ENCODE measurements at places on chromosomes 3 and 15. TPM values are rescaled to one million over a fixed set of nuclear protein-coding genes. Genes with fewer than 3 reads are reported as not detected.

GRCh38 chr15:76533060-76533820 lies 196.7 kb downstream of the ISL2 start:
- H3K36me3 ChIP-seq, result no peaks in the 10 kb centered on the region
- no peak overlapping the region for H3K4me3 ChIP-seq
- no peaks in the 10 kb centered on the region for H3K27me3 ChIP-seq
- peak overlapping the region; percentile 39 for H3K27ac ChIP-seq
- peak; percentile 38 for DNase-seq
- H3K4me1 ChIP-seq, result no peaks in the 10 kb centered on the region

- no peaks in the 10 kb centered on the region for H3K27me3 ChIP-seq
- no peak overlapping the region for H3K4me3 ChIP-seq
- peak overlapping the region; percentile 76 for H3K27ac ChIP-seq
- no peaks in the 10 kb centered on the region for H3K36me3 ChIP-seq
- DNase-seq, result no peak
- H3K4me1 ChIP-seq, result peaks cover 12% of the 10 kb centered on the region
These were observed 30.7 kb upstream of the USP3 start for GRCh38 chr15:63473749-63473998.

DNA sequence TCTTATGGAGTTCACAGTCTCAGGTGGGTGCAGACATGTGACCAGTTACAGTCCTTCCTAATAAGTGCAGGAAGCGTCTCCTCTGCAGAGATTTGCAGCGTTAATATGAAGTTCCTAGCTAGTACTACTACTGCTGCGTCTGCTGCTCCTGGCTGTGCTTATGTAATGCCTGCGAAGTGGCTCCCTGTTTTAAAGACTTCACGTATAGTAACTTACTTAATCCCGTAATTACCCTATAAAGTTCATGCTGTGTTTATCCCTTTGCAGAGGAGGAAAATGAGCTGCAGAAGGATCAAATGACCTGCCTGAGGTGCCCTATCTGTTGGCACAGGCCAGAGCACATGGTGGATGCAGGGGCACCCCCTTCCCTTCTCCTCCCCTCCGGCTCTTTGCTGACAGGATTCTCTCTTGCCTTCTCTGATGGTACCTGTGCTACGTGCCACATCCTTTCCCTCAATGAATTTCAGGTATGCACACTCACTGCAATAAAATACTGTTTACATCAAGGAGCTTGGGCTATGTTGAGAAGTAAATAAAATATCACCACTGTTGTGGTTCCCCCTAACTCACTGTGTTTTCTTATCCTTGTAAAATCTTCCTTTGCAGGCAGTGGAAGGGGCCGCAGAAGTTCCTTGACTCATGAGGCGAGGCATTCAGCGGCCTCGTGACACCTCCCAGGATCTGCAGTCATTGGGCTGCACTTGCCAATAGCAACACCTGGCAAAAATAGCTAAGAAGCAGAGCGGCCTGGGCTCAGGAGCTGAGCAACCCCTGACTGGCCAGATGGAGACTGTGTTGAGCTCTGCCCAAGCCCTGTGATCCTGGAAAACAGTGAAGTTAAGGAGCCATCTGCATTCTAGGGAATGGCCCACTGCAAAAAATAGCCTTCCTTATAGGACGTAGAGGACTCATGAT lies 188.9 kb upstream of the ATP10A start:
- H3K27me3 ChIP-seq, result no peaks in the 10 kb centered on the region
- H3K4me1 ChIP-seq, result no peaks in the 10 kb centered on the region
- H3K27ac ChIP-seq, result no peak overlapping the region
- DNase-seq, result peak; percentile 22

- no peaks in the 10 kb centered on the region for H3K27me3 ChIP-seq
- DNase-seq, result no peak
- no peaks in the 10 kb centered on the region for H3K36me3 ChIP-seq
- no peak overlapping the region for H3K27ac ChIP-seq
These were observed 385.7 kb downstream of the LSAMP start for GRCh38 chr3:116059421-116060096.

DNA sequence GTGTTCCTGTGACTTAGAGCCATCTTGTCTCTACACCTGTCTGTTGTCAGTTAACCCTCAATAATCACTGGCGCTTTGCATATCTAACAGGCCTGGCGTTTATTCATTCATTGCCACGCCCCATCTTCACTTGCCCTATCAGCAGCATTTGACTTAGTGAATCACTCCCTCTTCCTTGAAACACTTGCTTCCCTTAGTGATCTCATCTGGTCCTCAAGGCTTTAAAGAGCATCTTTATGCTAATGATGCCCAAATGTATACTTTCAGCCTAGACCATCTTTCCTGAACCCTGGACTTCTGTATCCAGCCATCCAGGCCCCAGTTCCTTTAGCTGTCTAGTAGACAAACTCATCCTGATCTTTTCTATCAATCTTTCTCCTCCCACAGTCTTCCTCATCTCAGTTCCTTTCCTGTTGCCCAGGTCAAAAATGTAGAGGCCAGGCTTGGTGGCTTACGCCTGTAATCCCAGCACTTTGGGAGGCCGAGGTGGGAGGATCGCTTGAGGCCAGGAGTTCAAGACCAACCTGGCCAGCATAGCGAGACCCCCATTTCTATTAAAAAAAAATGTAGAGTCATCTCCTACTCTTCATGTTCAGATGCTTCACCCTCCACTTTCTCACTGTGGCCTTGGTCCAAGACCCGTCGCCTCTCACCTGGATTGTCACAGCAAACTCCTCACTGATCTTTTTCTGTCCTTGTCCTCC lies 1.4 kb upstream of the IGDCC4 start:
- H3K36me3 ChIP-seq, result no peaks in the 10 kb centered on the region
- no peak for DNase-seq
- H3K4me3 ChIP-seq, result no peak overlapping the region
- no peak overlapping the region for H3K27ac ChIP-seq

CADM2 gene
- total RNA-seq, result 2.8 TPM

TRH gene
- total RNA-seq, result not detected

DNA sequence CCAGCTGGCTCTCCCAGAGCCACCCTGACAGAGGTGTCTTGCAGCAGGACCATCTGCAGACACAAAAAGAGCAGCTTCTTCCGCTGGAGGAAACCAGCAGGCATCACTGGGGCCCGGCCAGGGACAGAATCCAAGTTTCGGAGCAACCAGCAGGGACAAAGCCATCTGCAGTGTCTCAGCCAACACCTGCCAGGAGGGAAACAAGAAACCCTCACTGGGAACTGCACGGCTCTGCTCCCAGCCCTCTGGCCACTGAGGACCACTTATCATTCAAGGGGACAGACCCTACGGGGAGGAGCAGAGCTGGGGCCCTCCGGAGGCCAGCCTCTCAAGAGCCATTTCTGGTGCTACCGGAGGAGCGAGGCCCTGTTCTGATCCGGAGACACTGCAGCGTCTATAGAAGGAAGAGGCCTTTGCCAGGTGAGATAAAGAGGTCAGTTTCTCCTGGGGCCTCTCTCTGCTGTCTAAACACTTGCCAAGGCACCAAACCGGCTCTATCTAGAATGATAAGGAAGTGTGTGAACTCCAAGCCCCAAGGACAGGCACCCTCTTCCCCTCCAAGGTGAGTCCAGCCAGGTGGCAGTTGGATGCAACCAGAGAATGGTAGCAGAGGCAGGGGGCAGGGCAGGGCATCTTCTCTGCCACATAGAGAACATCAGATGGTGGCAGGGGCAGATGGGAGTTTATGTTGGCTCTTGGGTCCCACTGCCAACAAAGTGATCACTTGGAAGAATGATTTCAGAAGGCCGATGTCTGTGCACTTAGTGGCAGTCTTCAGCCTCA lies 89.0 kb downstream of the CHSY1 start:
- no peak overlapping the region for H3K4me3 ChIP-seq
- no peak overlapping the region for H3K27ac ChIP-seq
- no peaks in the 10 kb centered on the region for H3K27me3 ChIP-seq
- no peak for DNase-seq
- no peaks in the 10 kb centered on the region for H3K36me3 ChIP-seq

GOLGA8K gene
- total RNA-seq, result 0.24 TPM

GRCh38 chr3:121834157-121834670 lies 646 bp downstream of the IQCB1 start:
- H3K36me3 ChIP-seq, result no peaks in the 10 kb centered on the region
- peaks cover 6% of the 10 kb centered on the region for H3K4me1 ChIP-seq
- H3K4me3 ChIP-seq, result peak overlapping the region; percentile 66
- H3K27me3 ChIP-seq, result no peaks in the 10 kb centered on the region
- H3K27ac ChIP-seq, result peak overlapping the region; percentile 78

DNA sequence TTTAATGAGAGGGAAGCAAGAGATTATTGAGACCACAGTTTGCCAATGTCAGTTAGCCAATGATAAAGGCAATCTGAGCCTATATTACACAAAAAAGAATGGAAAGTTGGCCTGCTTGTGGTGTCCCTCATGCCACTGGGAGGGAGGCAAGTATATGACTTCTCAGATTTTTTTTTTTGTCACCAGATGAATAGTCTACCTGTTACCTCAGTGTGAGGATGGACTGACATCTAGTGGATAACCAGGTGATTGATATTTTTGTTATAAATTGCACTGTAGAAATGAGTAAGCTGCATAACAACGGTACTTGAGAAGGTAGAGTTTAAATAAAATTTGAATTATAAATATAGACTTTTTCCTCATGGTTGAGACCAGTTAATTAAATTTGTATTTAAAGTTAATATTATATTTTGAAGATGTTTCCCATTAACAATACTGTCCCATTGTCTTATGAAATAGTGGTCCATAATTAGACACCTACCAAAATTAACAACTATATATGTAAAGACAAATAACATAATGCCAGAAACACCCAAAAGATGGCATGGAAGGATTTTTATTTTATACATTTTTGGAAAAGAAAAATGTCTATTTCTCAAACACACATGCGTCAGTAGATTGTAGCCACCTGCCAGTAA lies 237.8 kb upstream of the GADL1 start:
- no peak overlapping the region for H3K27ac ChIP-seq
- H3K36me3 ChIP-seq, result no peaks in the 10 kb centered on the region
- no peak for DNase-seq
- H3K4me3 ChIP-seq, result no peak overlapping the region
- H3K4me1 ChIP-seq, result no peaks in the 10 kb centered on the region
- H3K27me3 ChIP-seq, result no peaks in the 10 kb centered on the region

DNA sequence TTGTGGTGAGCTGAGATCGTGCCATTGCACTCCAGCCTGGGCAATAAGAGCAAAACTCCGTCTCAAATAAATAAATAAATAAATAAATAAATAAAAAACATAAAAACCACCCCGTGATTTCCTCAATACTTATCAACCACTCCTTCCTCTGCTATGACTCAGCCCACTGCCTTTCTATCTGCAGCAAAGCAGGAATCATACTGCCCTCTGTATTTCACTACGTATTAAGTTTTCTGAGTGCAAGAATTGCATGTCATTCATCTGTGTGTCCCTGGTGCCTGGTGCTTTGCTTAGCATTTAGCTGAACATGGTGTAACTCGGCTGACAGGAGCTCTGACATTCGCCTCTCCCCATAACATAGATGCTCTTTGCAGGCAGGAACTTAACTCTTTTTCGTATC lies 7.1 kb downstream of the LSG1 start:
- H3K36me3 ChIP-seq, result peaks cover 10% of the 10 kb centered on the region
- H3K4me1 ChIP-seq, result no peaks in the 10 kb centered on the region
- H3K4me3 ChIP-seq, result no peak overlapping the region
- H3K27ac ChIP-seq, result no peak overlapping the region
- no peaks in the 10 kb centered on the region for H3K27me3 ChIP-seq

PFKFB4 gene
- total RNA-seq, result 8.1 TPM

DNA sequence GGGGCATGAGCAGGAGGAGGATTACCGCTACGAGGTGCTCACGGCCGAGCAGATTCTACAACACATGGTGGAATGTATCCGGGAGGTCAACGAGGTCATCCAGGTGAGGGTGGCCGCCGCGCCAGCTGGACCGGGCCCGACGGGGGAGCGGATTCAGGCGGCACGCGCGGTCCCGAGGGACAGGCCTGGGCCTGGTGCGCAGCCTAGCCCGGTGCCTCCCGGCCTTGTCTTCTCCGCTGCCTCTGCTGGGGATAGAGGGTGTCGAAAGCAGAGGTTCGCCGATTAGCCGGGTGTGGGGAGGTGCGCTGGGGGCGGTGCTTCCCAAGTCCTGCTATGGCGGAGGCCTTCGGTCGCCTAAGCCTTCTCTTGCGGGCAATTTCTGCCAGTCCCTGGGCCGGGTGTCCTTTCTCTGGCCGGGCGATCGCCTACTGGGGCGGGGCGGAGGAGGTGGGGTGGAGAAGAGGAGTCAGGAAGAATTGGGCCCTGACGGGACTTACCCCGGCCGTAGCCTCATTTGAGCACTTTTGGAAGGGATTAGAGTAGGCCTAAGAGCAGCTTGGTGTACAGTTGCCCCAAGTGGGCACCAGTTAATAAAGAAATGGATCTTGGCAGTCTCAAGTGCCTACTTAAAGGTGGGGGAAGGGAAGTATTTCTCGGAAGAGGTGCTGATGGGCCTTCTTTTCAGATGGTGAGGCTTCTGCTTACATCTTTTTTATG lies 940 bp downstream of the ARIH1 start:
- H3K4me3 ChIP-seq, result peak overlapping the region; percentile 77
- peak overlapping the region; percentile 98 for H3K27ac ChIP-seq
- DNase-seq, result peak; percentile 78
- H3K4me1 ChIP-seq, result peaks cover 17% of the 10 kb centered on the region
- H3K36me3 ChIP-seq, result no peaks in the 10 kb centered on the region

DNA sequence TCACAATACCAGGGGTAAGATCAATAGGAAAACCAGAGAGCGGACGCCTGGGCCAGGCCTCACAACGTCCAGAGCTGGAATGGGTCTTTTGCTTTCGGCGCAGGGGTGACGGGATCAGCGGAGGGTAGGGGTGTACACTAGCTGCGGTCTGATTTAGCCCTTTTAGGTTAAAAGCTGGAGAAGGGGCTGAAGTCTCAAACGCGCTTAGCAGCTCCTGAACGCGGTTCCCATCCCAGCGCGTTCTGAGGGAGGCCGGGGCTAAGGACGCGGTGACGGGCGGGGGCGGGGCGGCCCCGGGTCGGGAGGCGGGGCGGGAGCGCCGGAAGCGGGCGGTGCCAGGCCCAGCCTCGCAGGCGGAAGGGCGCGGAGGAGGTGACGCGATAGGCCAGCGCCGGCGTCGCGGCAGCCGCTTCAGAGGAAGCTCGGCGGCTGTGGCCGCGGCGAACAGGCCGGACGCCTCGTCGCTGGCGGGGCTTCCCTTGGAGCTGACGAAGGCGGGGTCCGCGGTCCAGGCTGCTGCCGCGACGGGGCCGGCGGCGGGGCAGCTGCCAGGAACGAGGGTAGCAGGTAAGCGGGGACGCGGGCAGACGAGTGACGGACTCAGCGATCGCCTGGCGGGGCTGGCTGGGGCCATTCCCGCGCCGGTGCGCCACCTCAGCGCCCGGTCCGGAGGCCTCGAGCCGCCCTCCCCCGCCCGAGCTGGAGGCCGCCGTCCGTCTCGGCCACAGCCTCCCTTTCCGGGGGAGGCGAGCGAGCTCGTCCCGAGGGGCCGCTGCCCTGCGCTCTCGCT lies at the start of gene SENP5:
Gene SENP5 (plus strand): TSS at position 414 of the 790 bp plus-strand sequence. CDS start 17,262 bp downstream, outside the sequence.
- peak; percentile 92 for DNase-seq
- peak within 1 kb of the TSS; percentile 85 for H3K27ac ChIP-seq
- H3K27me3 ChIP-seq, result no peaks in the 10 kb centered on the region

DNA sequence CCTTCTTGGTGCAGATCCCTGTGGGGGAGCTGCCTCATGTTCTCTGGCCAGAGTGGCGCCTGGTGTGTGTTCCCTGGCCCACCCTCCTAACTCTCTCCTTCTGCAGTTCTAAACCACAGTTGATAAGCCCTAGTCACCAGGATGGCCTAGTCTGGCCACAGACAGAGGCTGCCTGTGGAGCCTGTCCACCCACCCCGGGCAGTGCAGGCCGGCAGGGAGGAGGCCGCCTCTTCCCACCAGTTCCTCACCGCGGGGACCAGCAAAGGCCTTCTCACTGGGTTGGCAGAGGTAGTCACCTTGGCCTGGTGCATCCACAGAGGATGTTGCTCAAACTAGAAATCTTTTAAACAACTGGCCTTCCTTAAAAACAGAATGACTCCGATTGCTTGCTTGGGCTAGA lies 276.4 kb upstream of the TTC14 start:
- H3K4me3 ChIP-seq, result no peak overlapping the region
- no peak overlapping the region for H3K27ac ChIP-seq
- no peak for DNase-seq
- H3K4me1 ChIP-seq, result no peaks in the 10 kb centered on the region
- no peaks in the 10 kb centered on the region for H3K27me3 ChIP-seq
- H3K36me3 ChIP-seq, result no peaks in the 10 kb centered on the region

GREM1 gene
- total RNA-seq, result 18.9 TPM
